ENCODE measurements at places on chromosomes 7 and 10. TPM values are rescaled to one million over a fixed set of nuclear protein-coding genes. Genes with fewer than 3 reads are reported as not detected.

DNA sequence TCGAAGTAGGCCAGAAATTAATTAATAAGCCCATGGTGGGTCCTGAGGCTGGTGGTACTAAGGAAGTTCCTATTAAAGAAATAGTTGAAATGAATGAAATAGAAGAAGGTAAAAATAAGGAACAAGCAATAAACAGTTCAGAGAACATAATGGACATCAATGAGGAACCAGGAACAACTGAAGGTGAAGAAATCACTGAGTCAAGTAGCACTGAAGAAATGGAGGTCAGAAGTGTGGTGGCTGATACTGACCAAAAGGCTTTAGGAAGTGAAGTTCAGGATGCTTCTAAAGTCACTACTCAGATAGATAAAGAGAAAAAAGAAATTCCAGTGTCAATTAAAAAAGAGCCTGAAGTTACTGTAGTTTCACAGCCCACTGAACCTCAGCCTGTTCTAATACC lies 36.0 kb downstream of the SLK start:
- DNase-seq = no peak

Gene CLDN3
- total RNA-seq = 0.21 TPM

Gene TRIL
- 20.4 TPM for total RNA-seq

Gene CYP3A7
- 0.21 TPM for total RNA-seq

Gene PNLIPRP3
- not detected for total RNA-seq

GRCh38 chr7:8514781-8515519 lies 81.5 kb downstream of the NXPH1 start:
- no peak for DNase-seq

Gene CCNJ
- 7.3 TPM for total RNA-seq

Data from urinary bladder (tissue), 4 donors.